ENCODE measurements at places on chromosomes 12 and 14.

GRCh38 chr14:76714470-76714869 is 46.8 kb upstream of the VASH1 start:
- no peak for DNase-seq

DNA sequence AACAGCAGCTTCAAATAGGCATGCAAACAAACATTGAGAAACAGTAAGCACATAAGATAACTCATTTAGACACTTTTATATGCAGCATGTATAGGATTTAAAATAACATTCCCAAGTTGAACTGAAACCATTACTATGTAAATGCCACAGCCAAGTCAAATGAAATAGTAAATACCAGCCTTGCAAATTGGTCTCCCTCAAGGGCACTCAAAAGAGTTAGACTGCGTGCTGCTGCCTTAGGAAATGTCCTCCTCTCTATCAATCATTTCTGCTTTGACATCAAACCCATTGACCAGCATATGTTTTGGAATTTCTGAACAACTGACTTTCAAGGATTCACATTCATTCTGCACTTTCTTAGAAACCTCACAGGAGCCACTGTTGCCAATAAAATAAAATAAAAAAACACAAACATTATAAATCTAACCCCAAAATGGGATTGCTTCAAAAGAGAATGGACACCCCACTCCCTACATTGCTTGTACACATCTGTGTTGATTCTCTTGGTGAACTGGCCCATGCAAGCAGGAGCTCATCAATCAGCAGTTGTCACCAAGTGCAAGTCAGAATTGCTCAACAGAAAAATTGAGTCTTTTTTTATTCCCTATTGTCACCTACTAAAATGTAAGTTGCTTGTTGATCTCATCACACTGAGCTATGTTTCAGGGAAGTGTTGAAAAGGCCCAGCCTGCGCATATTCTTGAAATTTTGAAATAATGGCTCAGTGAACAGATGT is 256.2 kb downstream of the DAD1 start:
- no peak for DNase-seq

- no peak for DNase-seq
These were observed 62.9 kb downstream of the DPF3 start for GRCh38 chr14:72830786-72831594.

GRCh38 chr12:104600790-104601739 is 144.3 kb downstream of the CHST11 start:
- no peak for DNase-seq

DNA sequence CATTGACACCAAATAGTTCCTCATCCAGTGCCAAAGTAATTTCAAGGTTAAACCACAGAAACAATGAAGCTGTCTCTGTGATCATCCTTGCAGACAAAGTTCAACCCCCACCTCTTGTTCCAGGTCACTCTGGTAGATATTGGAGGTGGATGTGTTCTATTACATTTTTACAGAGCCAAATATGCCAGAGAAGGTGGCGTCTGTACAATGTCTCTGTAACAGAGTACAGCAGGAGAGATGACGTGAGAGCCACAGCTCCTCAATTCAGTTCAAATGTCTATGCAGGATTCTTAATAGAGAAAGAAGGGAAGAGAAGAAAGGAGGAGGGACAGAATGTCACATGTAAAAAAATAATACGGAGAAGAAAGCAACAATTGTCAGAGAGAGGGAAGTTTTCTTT is 268.3 kb upstream of the OR4E1 start:
- DNase-seq, result no peak

- DNase-seq, result no peak
These were observed 9.3 kb upstream of the DLK1 start for GRCh38 chr14:100717386-100717785.
